ENCODE measurements at places on chromosomes 3 and 15. TPM values are rescaled to one million over a fixed set of nuclear protein-coding genes. Genes with fewer than 3 reads are reported as not detected.

- H3K27ac ChIP-seq = no peak overlapping the region
- DNase-seq = no peak
- H3K27me3 ChIP-seq = no peaks in the 10 kb centered on the region
- H3K36me3 ChIP-seq = no peaks in the 10 kb centered on the region
- H3K4me3 ChIP-seq = no peak overlapping the region
- H3K4me1 ChIP-seq = peaks cover 23% of the 10 kb centered on the region
Observed at GRCh38 chr3:70729845-70730244, 417.4 kb upstream of the MDFIC2 start.

DNA sequence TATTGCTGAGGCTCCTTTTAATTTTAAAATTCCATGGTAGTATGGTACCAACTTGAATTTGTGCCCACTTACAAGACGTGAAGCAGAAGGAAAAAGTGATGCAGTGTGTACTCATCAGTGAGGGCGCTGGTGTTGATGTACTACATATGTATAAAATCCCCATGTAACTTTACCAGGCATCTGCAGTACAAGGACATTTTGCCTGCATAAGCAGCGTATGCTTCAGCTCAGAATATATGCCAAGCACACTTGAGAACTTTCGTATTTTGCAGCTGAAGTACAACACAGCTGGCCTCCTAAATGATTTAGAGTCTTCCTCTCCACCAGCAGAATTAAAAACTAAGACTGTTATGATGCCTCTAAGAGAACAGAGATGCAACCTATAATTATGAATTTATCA, 108.9 kb downstream of the RYR3 start:
- H3K36me3 ChIP-seq = no peaks in the 10 kb centered on the region
- H3K27me3 ChIP-seq = no peaks in the 10 kb centered on the region
- H3K27ac ChIP-seq = no peak overlapping the region

DNA sequence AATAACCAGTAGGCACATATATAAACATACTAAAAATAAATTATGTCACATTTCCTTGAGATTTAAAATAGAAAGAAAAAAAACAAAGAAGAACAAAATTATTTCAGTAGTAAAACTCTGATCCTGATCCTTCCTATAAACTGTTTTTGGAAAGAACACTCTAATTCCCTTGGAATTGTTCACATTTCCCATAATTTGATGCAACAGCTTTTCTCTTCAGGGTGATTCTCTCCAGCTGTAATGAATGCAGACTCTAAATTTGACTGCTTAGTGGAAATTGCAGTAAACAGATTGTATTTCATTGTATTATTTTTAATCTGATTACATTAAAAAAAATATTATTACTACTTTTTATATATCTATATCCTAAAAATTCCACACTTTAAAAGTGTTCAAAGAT, 70.2 kb upstream of the ABI3BP start:
- H3K36me3 ChIP-seq = no peaks in the 10 kb centered on the region
- peaks cover 22% of the 10 kb centered on the region for H3K4me1 ChIP-seq
- no peak overlapping the region for H3K27ac ChIP-seq
- no peak overlapping the region for H3K4me3 ChIP-seq
- H3K27me3 ChIP-seq = no peaks in the 10 kb centered on the region

- H3K27me3 ChIP-seq = no peaks in the 10 kb centered on the region
- H3K4me1 ChIP-seq = no peaks in the 10 kb centered on the region
- H3K36me3 ChIP-seq = no peaks in the 10 kb centered on the region
- H3K4me3 ChIP-seq = no peak overlapping the region
- H3K27ac ChIP-seq = no peak overlapping the region
- no peak for DNase-seq
Observed at GRCh38 chr3:132189601-132190000, 127.6 kb upstream of the ACP3 start.

The AHSG gene
- total RNA-seq = not detected

The BLOC1S6 gene
- 103 TPM for total RNA-seq

DNA sequence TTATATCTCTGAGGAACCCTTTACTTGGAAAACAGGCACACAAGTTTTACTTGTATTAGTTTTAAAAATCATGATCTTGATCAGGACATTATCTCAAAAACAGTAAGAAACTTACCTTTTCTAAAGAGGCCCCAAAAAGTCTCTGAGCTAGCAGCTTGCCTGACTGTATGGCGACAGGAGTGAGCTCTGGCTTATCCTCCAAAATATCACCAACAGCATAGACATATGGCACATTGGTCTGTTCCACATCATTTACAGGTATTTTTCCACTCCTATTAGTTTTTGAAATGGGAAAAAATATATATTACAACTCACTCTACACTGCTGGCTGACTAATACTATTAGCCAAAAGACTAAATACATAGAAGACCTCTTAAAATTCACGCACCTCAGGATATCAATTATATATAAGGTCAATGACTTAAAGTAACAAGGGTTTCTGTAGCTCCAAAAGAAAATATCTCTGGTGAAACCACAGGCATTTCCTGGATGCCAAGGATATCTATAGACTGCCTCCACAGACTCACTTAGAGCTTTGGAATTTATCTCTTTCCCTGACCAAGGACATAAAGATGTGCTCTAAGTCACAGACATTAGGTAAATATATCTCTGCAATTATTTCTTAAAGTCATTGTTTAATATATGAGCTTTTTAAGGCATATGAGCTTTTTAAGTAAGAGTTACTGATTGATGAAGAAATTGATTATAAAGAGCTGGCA, 33.1 kb downstream of the TXNRD3 start:
- H3K4me3 ChIP-seq = peak overlapping the region; percentile 2
- peak overlapping the region; percentile 49 for H3K27ac ChIP-seq
- H3K36me3 ChIP-seq = peaks cover 4% of the 10 kb centered on the region
- H3K27me3 ChIP-seq = no peaks in the 10 kb centered on the region
- no peak for DNase-seq

The NTRK3 gene
- 0.72 TPM for total RNA-seq

GRCh38 chr3:2684046-2684445, 426.1 kb downstream of the IL5RA start:
- no peak overlapping the region for H3K27ac ChIP-seq
- H3K27me3 ChIP-seq = no peaks in the 10 kb centered on the region
- no peaks in the 10 kb centered on the region for H3K36me3 ChIP-seq
- H3K4me1 ChIP-seq = no peaks in the 10 kb centered on the region
- H3K4me3 ChIP-seq = no peak overlapping the region

DNA sequence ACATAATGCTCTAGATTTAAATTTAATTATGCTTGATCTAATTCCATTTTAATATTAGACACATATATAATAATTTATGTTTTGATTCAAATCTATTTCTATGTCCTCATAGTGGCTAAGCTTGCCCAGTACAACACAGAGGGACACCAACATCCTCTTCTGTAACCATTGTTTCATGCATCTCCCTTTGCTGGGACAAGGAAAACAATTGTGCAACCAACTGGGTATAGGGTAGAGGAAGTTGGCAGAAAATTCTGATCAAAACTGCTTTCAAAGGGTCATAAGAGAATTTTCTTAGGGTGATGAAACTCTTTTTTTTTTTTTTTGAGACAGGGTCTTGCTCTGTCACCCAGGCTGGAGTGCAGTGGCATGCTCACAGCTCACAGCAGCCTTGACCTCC, 121.4 kb upstream of the SGO1 start:
- no peaks in the 10 kb centered on the region for H3K27me3 ChIP-seq
- H3K27ac ChIP-seq = no peak overlapping the region

DNA sequence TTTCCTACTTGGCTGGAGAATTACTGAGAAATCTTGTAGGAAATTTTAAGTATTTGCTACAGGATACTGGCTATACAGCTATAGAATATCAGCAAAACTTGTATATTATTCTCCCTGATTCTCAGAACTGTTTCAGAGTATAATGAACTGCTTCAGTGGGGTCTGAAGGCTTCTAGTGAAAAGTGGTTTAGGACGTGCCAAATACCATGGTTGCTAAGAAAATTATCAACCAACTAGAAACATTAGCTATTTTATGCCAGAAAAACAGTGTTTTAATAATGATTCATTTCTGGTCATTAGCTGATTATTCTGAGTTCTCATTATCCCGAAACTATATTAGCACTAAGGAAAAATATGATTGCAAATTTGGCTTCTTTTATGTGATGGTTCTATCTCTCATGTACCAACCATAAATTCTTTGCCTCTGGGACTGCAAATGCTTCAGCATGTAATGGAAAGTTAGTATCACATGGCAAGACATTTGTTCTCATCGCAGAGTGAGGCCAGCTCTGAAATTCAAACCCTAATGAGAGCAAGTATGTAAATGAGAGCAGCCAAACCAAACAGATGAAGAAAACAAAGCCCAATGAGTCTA, 11.0 kb upstream of the TSC22D2 start:
- DNase-seq = no peak
- no peak overlapping the region for H3K4me3 ChIP-seq
- no peaks in the 10 kb centered on the region for H3K36me3 ChIP-seq

The ZIC1 gene
- total RNA-seq = 2.1 TPM

GRCh38 chr3:120864541-120864940, 43.5 kb upstream of the STXBP5L start:
- no peaks in the 10 kb centered on the region for H3K36me3 ChIP-seq
- peaks cover 3% of the 10 kb centered on the region for H3K27me3 ChIP-seq
- H3K27ac ChIP-seq = no peak overlapping the region
- no peak overlapping the region for H3K4me3 ChIP-seq

- no peak for DNase-seq
- peaks cover 26% of the 10 kb centered on the region for H3K27me3 ChIP-seq
- H3K4me3 ChIP-seq = no peak overlapping the region
- peaks cover 5% of the 10 kb centered on the region for H3K4me1 ChIP-seq
- no peak overlapping the region for H3K27ac ChIP-seq
- H3K36me3 ChIP-seq = no peaks in the 10 kb centered on the region
Observed at GRCh38 chr15:60124460-60125070, 120.5 kb downstream of the FOXB1 start.

DNA sequence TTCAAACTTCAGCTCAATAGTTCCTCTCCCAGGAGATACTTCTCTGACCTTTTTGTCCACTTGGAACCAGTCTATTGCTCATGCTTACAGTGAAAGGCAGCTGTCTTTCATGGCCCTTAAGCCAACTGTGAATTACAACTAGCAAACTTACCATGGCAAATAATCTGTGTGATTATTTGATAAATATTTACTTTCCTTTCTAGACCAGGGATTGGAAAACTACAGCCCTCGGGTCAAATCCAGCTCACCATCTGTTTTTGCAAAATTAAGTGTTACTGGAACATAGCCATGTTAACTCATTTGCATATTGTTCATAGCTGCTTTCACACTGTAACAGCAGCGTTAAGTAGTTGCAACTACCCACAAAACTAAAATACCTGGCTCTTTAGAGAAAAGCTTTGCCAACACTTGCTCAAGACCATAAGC, 289.1 kb upstream of the MCTP2 start:
- DNase-seq = no peak
- H3K27ac ChIP-seq = no peak overlapping the region

The DYNC1LI1 gene
- total RNA-seq = 38.0 TPM

- peak overlapping the region; percentile 8 for H3K27ac ChIP-seq
- peaks cover 22% of the 10 kb centered on the region for H3K36me3 ChIP-seq
- H3K27me3 ChIP-seq = no peaks in the 10 kb centered on the region
- peaks cover 52% of the 10 kb centered on the region for H3K4me1 ChIP-seq
Observed at GRCh38 chr15:40323953-40324937, 753 bp downstream of the INAFM2 start.

- H3K4me1 ChIP-seq = peaks cover 9% of the 10 kb centered on the region
- no peak for DNase-seq
- H3K27me3 ChIP-seq = peaks cover 2% of the 10 kb centered on the region
Observed at GRCh38 chr3:148789906-148790305, 37.7 kb upstream of the CPB1 start.

The ANKUB1 gene
- not detected for total RNA-seq

DNA sequence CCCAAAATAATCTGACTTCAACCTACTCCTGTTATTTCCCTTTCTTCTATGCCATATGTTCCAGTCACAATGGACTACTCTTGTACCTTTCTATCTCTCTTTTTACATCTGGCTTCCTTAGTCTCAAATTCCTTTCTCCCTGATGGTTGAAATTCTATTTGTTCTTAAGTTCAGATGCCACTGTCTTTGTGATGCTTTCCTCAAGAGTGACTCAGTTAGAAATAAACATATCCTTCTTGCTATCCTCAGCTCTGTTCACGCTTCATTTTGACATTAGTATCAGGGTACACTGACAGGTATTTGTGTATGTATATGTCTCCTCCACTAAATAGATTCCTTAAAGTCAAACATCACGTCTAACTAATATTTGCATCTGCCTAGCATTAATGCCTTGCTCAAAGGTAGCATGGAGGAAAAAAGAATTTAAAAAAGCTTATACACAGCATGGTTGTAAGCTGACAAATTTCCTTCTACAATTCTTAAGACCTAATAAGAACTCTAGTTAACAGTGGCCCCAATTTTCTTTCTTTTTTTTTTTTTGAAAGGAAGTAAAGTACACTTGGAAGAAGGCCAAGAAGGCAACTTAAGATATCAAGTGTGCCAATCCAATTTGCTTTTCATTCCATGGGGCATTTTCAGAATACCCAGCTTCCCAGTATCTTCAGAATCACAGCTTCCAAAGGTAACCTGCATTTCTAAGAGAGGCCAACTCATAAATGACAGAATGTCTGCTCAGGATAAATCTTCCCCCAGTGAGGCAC, 58.0 kb downstream of the CHAC1 start:
- H3K27ac ChIP-seq = no peak overlapping the region
- no peak for DNase-seq
- no peak overlapping the region for H3K4me3 ChIP-seq
- no peaks in the 10 kb centered on the region for H3K27me3 ChIP-seq
- peaks cover 31% of the 10 kb centered on the region for H3K36me3 ChIP-seq

GRCh38 chr3:194886836-194887235, 201.2 kb downstream of the FAM43A start:
- no peaks in the 10 kb centered on the region for H3K36me3 ChIP-seq
- H3K27ac ChIP-seq = no peak overlapping the region
- DNase-seq = no peak
- H3K4me1 ChIP-seq = no peaks in the 10 kb centered on the region
- no peaks in the 10 kb centered on the region for H3K27me3 ChIP-seq
- H3K4me3 ChIP-seq = no peak overlapping the region

DNA sequence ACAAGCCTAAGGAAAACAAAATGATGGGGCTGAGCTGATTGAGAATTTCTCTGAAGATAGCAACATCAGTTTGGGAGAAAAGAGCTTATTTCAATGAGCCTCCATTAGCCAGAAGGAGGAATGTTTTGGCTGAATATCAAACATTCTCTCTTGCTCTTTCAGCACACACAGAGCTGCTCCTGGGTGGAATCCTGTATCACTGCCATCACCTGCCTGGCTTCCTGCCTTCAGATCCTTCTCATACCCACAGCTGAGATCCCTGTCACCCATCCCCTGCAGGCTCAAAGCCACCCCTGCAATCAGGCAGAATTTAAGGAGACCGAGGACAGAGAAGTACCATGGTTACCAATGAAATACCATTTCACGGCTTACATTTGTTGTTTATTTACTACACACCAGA, 27.2 kb upstream of the SYN2 start:
- H3K27ac ChIP-seq = no peak overlapping the region
- no peaks in the 10 kb centered on the region for H3K4me1 ChIP-seq
- no peaks in the 10 kb centered on the region for H3K36me3 ChIP-seq

DNA sequence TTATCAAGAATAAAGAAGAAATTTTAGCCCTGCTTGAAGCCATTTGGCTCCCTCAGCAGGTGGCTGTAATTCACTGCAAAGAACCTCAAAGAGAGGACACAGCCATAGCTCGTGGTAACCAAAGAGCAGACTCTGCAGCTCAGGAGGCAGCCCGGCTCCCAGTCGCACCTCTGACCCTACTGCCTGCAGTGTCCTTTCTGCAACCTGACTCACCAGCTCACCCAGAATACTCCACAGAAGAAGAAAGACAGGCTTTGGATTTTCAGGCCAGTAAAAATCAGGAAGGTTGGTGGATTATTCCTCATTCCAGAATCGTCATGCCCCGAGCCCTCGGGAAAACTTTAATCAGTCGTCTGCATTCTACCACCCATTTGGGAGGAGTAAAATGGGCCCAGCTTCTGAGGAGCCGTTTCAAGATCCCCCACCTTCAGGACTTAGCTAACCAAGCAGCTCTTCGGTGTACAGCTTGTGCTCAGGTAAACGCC, 38.6 kb downstream of the ZBTB11 start:
- peak; percentile 51 for DNase-seq
- no peaks in the 10 kb centered on the region for H3K36me3 ChIP-seq

Measured in osteoblast (primary cell).